ENCODE measurements at places on chromosomes 7 and 10. TPM values are rescaled to one million over a fixed set of nuclear protein-coding genes. Genes with fewer than 3 reads are reported as not detected.

TET1 gene
- 2.6 TPM for total RNA-seq

ARID5B gene
- total RNA-seq: 57.2 TPM

NXPH1 gene
- not detected for total RNA-seq

TSPAN12 gene
- total RNA-seq: 0.72 TPM

NAT16 gene
- total RNA-seq: not detected

TBXAS1 gene
- 8.6 TPM for total RNA-seq

RET gene
- under 0.01 TPM for total RNA-seq

KDM7A gene
- total RNA-seq: 3.7 TPM

PRKCQ gene
- total RNA-seq: 0.32 TPM

EXOC4 gene
- 41.7 TPM for total RNA-seq

LIPN gene
- not detected for total RNA-seq

WBP1L gene
- total RNA-seq: 59.8 TPM

Measured in cardiac atrium fibroblast (primary cell).